ENCODE measurements at places on chromosomes 16 and 17.

DNA sequence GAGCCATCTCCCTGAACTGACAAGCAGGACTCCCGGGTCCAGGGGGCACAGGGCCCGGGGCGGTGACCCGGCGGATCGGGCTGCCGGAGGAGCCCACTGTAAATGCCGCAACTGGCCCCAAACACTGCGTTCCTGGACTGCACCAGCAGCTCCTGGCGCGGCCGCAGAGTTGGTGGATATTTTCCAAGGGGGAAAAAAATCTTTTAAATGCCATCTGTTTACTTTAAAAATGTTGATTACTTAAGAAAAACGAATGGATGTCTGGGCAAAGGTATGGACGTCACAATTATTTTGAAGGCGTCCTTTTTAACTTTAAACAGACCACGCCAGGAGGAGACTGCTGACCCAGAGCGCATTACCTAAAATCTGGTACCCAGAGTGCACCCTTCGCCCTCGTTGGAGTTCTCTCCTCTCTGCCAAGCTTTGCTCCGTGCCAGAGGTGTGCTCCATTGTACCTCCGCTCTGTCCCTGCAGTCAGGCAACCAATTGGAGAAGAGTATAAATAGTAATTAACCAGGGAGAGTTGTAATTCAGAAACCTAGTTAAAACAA, 3.4 kb downstream of the HS3ST3B1 start:
- DNase-seq = no peak

- no peak for DNase-seq
Observed at GRCh38 chr17:69909389-69909788, 165.6 kb upstream of the KCNJ16 start.

DNA sequence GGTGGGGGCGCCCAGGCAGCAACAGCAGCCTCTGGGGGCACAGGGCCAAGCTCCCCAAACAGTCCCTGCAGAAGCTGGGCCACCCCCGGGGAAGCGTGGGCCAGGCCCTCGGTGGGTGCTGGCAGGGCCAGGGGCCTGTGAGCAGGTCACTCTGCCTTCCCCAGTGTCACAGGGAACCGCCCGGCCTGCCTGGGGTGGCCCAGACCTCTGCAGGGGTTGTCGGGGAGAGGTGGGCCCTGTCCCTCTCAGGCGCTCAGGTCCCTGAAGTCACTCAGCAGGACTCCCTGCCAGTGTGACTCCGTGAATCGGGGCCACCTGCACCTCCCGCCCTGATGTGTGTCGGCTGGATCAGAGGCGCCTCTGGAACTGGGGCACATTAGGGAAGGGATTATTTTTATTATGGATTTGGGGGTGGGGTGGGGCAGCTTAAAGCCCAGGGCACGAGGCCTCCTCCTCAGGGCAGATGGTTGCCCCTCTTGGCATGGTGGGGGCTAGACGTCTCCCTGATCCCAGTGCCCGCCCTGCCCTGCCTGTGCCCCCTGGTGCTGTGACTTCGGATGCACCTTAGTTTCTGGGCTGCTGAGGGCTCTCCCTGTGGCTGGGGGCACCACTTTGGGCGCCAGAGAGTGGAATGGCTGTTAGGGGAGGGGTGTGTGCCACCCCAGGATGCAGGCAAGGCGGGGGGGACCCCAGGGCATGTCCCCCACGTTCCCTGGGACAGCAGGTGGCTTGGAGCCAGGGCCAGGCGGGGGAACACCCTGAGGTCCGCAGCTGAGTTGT, 1.2 kb upstream of the GNG13 start:
- DNase-seq = no peak

GRCh38 chr16:84699147-84699711, 571 bp upstream of the USP10 start:
- no peak for DNase-seq

GRCh38 chr16:10641953-10642949, 52.5 kb downstream of the TEKT5 start:
- DNase-seq = no peak

- DNase-seq = no peak
Observed at GRCh38 chr16:78927766-78928165, 672.8 kb downstream of the MAF start.

DNA sequence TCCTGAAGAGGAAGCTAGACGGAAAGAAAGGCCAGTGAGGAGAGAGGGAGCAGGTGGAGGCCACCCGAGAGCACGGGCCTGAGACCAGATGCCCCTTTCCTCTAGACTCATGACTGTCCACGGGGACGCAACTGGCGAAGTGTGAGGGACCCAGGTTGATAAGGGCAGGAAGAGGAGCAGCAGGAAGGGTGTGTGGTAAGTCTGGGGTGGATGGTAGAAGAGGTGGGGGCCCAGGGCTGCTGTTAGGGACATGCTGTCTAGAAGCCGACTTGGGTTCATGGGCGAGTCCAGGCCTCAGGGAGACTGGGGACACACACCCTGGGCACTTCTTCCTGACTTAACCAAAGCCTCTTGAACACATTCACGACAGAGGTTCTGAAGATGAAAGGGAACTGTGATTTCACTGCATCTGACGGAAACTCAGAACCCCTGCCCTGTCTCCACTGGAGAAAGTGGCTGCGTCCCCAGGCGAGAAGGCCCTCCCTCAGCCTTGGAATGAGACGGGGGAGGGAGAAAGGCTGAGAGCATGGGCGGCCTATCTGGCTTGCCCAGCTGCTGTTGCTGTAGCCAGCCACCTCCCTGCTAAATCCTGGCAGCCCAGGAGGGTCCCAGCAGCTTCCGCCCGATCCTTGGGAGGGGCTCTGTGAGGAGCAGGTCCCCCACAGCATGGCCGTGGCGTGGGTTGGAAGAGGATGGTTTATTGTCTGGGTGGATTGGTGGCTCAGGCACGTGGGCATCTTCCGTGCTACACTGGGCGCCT, 6.0 kb downstream of the HIC1 start:
- no peak for DNase-seq

DNA sequence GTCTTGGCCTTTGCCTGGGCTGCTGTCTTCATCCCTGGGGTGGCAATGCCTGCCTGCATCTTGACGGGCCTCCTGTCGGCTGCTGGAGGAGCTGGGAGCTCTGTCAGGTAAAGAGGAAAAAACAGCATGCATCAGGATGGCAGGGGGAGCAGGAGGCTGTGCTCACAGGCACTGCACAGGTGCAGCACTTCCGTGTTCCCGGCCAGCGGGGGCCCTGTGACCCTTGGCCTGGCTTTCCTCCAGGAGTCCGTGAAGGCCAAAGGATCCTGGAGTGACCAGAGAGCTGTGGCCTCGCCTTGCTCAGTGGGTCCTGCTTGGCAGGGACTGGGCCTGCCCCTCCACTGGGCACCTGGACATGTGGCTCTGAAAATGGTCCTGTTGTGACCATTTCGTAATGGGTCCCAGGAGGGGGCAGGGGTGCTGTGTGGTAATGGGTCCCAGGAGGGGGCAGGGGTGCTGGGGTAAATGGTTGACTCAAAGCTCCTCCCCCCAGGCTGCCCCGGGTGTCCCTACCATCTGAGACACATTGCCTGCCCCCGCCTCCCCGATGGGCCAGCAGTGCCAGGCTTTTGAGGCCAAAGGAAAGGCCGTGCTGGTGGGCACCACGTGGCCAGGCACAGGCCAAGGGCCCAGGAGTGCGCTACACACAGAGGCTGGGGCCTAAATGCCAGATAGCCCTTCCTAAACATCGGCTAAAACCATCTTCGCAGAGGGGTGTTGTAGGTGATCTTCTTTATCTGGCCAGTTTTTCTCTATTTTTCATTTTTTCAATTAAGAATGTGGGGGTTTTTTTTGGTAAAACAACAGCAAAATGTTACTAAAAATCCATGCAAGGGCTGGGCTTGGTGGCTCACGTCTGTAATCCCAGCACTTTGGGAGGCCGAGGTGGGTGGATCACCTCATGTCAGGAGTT, 4.0 kb upstream of the FASN start:
- DNase-seq = no peak

DNA sequence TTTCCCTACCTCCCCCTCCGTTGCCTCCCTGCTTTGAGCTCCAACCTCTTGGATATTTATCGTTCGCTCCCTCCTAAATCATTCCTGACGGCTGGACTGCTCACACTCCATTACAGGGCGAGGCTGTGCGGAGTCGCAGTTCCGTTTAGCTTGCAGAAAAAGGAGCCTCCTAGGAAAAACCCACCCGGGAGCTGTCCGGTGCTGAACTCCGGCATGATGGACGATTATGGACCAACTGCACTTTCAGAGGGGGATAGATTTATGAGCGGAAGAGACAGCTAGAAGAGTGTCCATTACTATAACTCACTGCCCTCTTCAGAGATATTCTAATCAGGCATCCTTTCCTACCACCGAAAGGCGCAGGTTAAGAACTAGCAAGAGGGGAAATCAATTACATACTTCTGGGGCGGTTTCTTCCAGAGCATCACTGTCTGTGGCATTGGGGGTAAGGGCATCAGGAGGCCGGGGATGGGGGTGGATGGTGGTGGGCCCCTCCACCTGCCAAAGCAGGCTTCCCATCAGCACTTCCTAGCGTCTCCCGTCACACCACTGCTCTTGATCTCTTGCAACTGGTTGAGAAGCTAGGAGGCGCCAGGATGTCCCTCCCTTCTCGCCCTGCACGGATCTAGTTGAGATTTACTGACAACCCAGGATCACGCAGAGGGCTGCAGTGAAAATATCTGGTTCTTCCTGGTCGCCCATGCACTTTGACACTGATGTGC, 251.2 kb downstream of the ENGASE start:
- DNase-seq = no peak

All from CD8-positive, alpha-beta memory T cell (primary cell).